ENCODE measurements at places on chromosomes 7 and 10.

DNA sequence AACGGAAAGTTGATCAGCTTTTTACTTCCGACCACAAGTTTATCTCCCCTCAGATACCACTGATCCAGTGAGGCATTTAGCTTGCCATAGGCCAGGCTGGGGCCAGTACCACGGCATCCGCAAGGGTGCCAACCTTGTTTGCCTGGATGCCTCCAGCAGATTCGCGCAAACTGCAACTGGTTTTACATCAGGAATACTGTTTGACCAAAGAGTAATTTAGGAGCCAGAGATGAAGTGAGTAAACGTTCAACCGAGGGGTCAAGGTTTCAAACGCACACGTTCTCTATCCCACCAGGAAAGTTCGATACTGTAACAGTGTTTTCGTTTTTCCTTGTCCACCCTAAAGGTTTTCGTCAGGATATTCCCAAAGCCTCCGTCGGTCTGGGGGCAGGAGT is 266 bp upstream of the MDFIC start:
- DNase-seq = no peak

DNA sequence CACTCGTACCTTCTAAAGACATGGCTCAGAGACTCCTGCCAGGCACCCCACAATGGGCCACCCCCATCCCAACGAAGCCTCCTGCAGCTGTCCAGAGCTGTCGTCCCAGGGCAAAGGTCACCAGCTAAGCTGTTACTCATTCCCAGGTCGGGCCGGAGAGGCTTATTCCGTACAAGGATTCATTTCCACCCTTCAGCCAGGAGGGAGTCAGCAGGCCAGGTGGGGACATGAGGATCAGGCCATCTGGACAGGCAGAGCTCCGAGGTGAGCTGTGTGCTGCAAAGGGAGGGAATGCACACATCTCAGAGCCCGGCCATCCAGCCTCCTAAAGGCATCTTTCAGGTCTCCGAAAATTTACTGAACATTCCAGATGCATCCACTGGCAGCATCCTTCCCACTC is 63.9 kb upstream of the NANOS1 start:
- DNase-seq = no peak

DNA sequence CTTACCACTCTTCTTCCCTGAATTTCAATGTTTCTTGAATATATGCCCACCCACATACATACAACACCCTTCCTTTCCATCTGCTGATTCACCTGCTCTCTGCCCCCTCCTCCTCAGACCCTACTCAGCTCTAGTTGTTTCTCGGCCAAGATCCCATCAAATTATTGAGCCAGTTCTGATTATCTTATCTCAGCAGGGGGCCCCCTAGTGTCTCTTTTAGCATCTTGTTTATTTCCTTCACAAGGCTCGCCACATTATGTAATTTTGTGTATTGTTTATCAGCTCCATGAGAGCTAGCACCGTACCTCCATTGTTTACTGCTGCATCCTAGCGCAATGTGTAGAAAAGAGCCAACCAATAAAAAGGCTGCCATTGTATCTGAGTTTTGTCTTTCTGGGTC is 71.9 kb downstream of the FAM13C start:
- DNase-seq = no peak

DNA sequence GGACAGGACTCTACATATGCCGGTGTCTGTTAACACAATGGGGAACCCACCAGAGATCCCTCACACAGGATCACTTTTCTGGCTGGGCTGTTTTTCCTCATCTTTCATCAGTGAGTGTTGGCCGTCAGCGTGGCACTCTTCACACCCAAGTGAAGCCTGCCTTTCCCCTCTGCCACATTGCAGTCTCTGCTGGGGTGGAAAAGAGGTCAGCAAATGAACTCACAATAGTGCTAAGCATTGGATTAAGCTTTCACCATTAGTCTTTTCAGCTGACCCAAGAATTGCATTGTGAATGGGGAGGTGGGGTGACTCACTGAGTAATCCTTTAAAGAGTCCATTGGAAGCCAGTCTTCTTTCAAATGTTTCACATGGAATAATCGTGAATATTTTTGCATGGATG is 143.0 kb downstream of the KIAA1217 start:
- DNase-seq = no peak

DNA sequence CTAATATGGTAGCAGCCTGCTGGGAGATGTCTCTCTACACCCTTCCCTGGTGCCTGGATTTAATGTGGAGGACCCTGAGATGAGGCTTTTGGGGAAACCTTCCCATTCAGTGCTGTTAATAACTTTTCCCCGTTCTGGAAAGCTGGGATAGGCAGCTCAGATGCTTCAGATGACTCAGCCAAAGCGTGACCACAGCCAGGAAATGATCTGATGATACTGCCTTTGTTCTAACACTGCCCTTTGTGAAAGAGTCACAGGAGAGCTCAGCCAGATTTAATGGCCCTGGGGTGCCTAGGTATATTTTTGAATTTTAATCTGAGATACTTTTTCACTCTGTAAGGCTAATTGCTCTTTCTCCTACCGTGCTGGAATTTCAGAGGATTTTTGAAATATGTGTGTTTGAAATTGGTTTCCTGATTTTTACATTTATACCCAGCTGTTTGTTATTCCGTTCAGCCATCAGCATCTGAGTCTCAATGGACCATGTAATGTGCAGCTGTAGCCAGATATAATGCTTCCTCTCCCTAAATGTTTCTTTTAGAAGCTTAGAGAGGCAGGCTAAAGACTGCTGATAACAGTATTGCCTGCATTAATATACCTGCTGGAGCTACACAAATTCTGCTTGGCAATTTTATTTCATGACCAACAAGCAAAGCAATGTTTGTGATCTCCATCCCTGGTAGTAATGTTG is 17.8 kb downstream of the CELF2 start:
- no peak for DNase-seq

GRCh38 chr10:85916286-85916685 is 450.3 kb downstream of the GRID1 start:
- no peak for DNase-seq

GRCh38 chr10:106336874-106337273 is 827.6 kb downstream of the SORCS1 start:
- no peak for DNase-seq

GRCh38 chr10:101452593-101452992 is 98.6 kb downstream of the BTRC start:
- no peak for DNase-seq

GRCh38 chr10:43945094-43945730 is 296.5 kb upstream of the ZNF32 start:
- no peak for DNase-seq

DNA sequence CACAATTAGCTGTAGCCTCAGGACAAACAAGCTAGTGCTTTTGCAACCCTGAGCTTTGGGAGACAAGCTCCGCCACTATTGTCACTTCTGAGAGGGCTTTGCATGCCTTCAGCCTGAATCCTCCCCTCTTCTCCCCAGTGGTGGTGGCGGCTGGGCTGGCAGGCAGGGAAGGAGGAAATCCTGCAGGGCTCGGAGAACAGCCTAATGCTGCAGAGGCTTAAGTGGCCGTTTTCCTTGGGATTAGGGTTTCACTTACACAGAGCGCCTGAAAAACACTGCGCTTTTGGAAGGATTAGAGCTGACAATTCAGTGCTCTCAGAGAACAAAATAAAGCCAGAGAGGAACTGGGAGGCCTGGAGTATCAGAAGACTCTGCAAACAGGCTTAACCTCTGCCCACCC is 71.3 kb downstream of the PAX2 start:
- DNase-seq = no peak

DNA sequence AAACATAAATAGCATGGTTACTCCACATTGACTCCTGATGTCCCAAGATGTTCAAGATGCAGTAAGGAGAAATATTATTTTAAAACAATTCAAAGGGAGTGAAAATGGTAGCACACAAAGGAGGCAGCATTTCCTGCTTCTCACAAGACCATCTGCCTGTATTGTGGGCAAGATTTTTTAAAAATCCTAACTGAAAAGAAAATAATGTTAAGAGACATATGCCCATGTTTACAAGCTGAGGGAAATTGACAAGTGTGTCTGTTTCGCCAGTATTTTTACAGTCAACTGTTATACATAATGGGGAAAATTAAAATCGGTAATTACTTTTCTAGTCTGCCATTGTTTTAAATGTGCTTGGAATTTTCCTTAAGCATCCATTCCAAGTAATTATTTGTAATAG is 646.2 kb upstream of the C7orf33 start:
- DNase-seq = no peak

- DNase-seq = no peak
Observed at GRCh38 chr7:132169730-132170129, 406.5 kb downstream of the PLXNA4 start.

DNA sequence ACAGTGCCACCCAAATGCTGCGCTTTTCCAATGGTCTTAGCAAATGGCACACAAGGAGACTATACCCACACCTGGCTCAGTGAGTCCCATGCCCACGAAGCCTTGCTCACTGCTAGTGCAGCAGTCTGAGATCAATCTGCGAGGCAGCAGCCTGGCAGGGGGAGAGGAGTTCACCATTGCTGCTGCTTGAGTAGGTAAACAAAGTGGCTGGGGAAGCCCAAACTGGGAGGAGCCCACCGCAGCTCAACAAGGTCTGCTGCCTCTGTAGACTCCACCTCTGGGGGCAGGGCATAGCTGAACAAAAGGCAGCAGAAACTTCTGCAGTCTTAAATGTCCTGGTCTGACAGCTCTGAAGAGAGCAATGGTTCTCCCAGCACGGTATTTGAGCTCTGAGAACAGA is 891.2 kb downstream of the PCDH15 start:
- no peak for DNase-seq

All from stimulated activated CD4-positive, alpha-beta T cell treated with anti-CD3 and anti-CD28 coated beads, TNF-alpha, amount 100 ng/mL, for 24 hours (primary cell).